ENCODE measurements at places on chromosomes 2 and 18. TPM values are rescaled to one million over a fixed set of nuclear protein-coding genes. Genes with fewer than 3 reads are reported as not detected.

SIX3 gene
- total RNA-seq = not detected

GRCh38 chr2:25887624-25888242 is 9.4 kb upstream of the ASXL2 start:
- DNase-seq = no peak

GRCh38 chr2:162245781-162246180 is 2.5 kb upstream of the FAP start:
- DNase-seq = no peak

- DNase-seq = peak; percentile 66
Observed at GRCh38 chr2:71548646-71549425, 95.5 kb downstream of the DYSF start.

DNA sequence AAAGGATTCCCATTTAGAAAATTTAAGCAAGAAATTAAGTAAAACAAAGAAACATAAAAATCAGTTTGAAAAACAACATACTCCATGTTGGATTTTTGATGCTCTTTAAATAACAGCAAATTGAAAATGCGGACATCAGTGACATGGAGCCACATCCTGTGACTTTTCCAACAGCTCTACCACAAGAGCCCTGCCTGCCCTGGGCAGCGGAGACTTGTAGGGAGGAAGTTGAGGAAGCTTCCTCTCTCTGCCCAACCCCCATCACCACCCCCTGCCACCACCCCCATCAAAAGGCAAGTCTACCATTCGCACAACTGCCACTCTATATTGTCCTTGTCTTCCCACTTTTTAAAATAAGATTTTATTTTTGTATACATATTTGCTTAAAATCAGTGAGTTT is 32.8 kb upstream of the DAPL1 start:
- no peak for DNase-seq

DNA sequence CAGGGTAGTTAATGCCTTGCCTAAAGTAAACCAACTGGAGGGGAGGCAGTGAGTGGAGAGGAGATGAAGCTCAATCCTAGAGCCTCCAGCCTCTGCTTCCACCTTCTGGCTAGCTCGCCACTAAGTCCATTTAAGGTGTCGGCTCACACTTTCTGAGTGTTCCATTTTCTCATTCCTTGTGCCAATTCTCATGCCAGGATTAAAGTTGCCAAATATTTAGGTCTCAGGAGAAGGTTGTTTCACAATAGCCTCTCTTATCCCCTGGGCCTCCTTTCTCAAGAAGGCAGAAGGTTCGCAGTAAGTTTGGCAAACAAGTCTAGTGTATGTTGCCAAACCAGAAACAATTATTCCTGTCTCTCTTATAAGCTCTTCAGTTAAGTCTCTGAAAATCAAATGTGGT is 57.2 kb downstream of the TACR1 start:
- DNase-seq = no peak

DNA sequence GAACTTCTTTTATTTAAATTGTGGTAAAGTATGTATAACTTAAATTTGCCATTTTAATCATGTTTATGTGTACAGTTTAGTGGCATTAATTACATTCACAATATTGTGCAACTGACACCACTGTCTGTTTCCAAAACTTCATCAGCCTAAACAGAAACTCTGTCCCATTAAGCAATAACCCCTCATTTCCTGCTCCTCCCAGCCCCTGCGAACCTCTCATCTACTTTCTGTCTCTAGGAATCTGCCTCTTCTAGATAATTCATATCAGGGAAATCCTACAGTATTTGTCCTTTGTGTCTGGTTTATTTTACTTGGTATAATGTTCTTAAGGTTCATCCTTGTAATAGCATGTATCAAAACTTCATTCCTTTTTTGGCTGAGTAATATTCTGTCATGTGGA is 75.1 kb downstream of the BOLA3 start:
- no peak for DNase-seq

EVX2 gene
- total RNA-seq = not detected

- DNase-seq = no peak
Observed at GRCh38 chr2:239112127-239112774, 264.4 kb downstream of the TWIST2 start.

CYP1B1 gene
- total RNA-seq = 8.6 TPM

DNA sequence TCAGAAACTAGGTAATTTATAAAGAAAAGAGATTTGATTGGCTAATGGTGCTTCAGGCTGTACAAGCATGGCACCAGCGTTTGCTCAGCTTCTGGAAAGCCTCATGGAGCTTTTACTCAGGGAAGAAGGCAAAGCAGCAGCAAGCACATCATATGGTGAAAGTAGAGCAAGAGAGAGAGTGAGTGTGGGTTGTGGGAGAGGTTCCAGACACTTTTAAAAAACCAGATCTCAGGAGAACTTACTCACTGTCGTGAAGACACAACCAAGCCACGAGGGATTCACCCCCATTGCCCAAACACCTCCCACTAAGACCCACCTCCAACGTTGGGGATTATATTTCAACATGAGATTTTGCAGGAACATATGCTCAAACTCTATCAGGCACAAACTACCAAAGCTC is 554.6 kb upstream of the TNP1 start:
- no peak for DNase-seq

DNA sequence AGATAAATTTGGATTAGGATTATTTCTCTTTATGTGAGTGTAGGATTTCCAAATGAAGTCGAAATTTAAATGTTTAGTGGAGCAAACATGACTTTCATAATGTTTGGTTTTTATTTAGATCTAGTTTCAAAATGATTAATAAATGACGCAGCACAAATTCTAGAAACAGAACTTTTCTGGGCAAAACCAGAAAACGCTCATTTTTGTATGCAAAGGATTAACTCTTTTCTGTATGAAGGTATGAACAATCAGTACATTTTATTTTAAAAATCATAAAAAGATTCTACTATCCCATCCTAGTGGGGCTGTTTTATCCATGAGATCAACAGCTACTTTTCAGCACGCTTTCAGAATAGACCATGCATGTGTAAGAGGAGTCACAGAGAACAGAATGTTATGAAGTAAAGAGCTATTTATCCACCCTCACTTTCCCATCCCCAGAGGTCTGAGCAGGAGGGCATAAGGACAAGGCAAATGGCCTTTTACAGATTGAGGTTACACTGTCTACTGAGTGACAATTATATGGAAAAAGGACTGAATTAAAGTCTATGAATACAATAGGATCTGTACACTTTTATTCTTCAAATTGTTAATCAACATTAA is 270.8 kb downstream of the ZEB2 start:
- DNase-seq = no peak

DNA sequence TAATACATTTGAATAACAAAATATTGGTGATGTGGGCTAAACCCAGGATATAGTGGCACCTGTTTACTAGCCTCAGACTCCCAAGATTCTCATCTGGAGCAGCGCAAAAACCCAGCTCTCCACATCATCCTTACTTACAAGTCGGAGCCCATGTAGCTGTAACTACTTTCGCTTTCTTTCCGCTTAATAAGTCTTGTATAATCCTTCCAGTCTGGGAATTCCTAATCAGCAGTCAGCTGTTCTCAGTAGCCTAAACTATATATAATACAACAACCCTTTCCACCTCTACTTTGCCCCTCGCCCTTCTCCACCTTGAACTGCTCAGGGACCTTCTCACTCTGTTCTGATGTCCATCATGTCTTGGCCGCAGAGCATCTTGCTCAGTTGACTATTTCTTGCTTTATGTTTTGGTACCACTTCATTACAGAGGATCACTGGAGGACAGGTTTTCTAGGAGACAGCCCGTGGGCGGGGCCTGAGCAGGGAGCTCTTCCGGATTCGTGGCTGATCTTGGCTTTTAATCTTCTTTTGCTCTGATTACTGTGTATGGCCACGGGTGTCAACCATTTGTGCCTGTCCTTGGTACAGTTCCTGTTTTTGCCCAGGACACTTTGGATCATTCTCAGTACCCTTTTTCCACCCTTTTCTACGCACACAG is 119.9 kb upstream of the SERTAD2 start:
- DNase-seq = no peak

- no peak for DNase-seq
Observed at GRCh38 chr2:175048275-175048674, 43.1 kb upstream of the CHN1 start.

DNA sequence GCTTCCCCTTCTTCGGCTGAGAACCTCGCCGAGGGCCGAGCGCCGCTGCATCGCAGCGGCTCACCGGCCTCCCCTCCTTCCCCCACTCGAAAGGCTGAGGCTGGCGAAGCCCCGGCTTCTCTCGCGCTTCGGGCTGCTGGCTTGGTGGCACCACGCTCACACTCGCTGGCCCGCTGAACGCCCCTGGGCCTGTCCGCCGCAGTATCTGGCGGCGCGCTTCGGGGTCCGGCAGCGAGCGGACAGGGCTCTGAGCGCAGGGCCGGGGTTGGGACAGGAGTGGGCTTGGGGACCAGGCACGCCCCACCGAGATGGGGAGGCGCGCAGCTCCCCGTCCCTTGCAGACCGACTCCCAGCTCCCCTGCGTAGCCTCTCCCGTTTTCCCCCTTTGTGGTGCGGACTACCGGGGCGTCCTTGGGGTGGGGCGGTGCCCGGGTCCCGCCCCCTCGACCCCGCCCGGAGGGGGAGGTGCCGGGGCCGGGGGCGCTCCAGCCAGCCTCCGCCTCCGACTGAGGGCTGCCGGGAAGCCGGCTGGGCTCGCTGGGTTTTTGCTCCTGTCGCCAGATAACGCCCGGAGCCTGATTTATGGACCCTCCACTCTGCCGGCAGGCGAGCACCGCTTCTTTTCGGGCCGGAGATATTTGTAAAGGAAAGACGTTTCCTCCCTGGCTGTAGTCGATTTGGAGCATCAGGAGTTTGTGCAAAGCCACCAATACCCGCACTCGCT is 3.8 kb downstream of the GBX2 start:
- no peak for DNase-seq

DNA sequence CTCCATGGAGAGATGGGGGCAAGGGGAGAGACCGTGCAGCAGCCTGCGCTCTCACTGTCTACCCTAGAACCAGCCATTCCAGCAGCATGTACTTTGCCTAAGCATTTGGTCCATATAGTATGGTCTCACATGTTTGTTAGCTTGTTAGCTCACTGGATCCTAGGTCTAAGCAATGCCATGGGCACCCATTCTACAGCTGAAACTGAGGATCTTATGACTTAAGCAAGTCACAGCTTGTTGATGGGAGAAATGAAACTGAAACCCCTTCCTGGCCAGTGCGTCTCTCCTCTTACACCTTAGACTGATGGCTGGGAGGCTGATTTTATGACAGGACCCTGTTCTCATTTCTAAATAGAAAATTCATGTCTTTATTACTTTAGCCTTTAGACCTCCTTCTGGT is 90.1 kb downstream of the EPAS1 start:
- no peak for DNase-seq

DNA sequence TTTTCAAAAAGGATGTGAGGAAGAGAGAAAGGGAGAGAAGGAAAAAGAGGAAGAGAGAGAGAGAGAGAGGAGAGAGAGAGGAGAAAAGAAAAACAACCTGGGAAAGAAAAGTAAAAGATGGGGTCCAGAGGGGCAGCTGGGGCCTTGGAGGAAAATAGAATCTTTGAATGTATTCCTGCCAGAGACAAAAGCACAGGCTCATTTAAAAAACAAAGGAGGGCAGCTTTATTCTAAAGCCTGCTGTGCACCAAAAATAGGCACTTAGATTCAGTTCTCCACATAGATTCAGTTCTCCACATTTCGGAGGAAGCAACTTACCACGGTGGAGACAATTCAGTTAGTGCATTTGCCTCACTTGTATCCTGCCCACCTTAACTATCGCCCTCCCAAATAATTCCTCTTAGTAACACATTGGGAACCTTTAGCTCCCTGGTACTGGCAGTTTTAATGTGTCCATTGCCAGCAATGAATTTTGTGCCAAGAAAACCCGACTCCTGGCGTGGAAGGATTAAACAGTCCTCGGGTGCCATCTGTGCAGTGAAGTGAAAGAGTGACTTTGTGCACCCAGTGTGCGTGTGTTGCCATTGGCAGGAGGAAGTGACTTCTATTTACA is 71.3 kb downstream of the DPP4 start:
- no peak for DNase-seq

RAD51AP2 gene
- not detected for total RNA-seq

SCYGR4 gene
- not detected for total RNA-seq

Data from activated naive CD8-positive, alpha-beta T cell treated with anti-CD3 and anti-CD28 coated beads, Interleukin-2, amount 10 ng/mL, durations not matched to agents 7 days and 5 days (primary cell).